Activated CD8-positive, alpha-beta memory T cell treated with anti-CD3 and anti-CD28 coated beads, Interleukin-2, amount 50 U/mL, for 48 hours (primary cell): ENCODE measurements at places on chromosomes 1 and 21.

DNA sequence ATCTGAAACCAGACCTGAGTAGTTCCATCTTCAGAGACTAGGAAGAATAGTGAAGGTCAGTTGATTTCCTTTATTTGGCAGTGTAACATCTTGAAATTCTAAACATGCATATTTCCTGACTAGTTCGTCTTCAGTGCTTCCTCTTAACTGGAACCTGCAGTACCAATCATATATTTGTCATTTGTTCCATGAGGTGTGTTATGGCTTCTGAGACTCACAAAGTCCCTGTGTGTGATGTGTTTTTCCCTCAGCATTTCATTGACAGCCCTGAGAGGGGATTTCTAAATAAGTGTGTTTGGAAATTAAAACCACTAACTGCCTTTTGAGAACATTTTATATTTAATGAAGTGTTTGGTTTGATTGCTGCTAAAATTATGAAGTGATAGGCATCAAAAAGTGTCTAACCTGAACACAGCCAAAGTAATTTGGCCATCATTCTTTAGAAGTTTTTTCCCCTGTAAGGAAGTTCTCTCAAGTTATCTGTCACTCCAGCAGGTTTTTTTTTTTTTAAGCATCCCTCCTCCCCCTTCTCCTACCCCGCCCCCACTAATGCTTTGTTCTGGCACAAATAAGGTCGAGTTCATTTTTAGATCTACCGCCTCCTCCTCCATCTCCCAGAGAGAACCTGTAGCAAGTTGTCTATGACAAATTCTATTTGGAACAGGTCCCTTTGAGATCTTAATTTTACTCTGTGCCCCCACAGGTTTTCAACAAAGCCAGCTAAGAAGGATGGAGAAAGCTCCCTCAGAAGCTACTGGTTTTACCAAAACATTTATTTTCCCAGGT is 61.4 kb downstream of the TMEM200B start:
- no peak for DNase-seq

DNA sequence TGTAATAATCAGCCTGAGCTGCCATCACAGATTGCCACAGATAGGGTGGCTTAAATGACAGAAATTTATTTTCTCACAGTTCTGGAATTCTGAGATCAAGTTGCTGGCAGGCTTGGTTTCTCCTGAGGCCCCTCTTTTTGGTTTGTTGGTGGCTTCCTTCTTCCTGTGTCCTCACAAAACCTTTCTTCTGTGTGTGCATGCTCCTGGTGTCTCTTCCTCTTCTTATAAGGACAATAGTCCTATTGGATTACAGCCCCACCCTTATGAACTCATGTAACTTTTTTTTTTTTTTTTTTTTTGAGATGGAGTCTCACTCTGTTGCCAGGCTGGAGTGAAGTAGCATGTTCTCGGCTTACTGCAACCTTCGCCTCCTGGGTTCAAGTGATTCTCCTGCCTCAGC is 41.0 kb upstream of the F3 start:
- no peak for DNase-seq

DNA sequence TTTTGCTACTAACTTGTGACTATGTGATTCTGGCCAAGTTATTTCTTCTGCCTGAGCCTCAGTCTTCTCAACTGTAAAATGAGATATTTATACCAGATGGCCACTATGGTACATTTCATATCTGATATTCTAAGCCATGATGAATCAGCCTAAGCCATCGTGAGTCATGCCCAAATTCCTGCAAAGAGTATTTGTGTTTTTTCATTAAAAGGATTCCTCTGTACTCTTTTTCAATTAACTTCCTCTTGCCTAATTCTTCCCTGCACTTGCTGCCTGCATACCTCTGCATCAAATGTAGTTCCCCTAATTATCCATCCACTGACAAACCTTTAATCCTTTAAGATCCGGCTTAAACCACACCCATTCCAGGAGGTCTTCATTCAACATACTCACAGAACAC is 575.1 kb upstream of the BEND5 start:
- no peak for DNase-seq

DNA sequence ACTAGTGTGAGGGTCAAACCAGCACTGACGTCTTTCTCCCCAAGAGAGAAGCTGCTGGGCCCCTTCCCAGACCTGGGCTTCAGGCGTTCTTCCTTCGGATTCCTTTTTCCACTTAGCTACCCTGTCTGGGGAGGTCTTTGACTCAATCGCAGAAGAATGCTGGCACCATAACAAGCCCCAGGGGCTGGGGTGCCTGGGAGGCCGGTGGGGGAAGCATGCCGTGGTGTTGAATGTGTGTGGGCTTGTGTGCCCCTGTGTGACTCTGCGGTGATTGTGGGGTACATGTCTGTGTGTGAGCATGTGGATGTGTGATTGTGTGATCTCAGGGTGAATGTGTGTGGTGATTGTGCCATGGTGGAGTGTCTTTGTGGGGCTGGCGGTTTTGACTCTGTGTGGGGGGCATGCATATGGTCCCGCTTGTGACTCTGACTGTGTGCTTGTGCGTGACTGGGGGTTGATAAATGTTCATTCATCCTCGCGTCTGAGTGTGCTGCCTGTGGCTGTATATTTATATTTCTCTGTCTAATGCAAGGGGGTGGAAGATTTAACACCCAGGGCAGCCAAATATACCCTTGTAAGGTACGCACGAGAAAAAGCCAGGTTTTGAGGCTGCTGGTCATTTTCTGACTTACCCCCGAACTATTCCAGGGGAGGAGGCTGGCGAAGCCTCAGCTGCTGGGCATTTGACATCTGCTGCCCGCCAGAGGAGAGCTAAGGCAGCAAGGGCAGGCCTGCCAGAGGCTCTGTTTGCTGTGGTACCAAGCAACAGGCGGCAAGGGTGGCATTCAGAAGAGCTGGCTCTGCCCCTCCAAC is 1.1 kb upstream of the SYNC start:
- no peak for DNase-seq

- DNase-seq = no peak
These were observed 1.4 kb downstream of the VPS13D start for GRCh38 chr1:12231276-12231595.

GRCh38 chr1:54922921-54923421 is 36.0 kb upstream of the DHCR24 start:
- DNase-seq = no peak

DNA sequence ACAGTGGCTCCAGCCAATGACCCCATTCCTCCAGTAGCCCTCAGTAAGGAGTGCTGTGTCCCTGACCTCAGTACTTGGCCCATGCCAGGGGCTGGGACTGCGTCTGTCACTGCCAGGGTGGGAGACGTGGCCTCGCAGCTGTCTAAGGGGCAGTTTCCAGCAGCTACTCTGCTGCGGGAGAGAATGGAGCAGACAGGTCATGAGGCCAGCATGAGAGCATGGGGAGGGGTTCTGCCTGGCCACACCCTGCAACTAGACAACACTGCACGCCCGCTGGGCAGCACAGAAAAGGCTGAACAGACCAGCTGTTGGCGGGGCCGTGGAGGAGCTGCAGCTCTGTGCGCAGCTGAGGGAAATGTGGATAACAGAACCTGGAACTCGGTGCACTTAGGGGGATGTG is 91.6 kb upstream of the COL6A1 start:
- no peak for DNase-seq

DNA sequence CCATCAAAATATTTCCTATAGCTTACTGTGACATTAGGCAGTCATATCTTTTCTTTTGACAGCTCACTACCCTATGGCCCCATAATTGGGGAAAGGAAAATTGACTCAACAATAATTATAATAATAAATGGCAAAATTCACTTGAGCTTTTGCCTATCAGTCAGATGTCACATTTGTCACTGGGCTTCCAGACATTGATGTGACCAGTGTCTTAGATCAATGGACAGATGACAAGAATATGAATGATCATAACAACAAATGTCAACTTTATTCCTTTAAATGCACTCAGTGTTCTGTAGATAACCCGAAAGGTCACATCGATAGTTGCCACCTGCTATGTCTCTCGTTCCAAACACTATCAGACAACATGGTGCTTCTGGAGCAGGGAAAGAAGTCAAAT is 266.7 kb downstream of the GPATCH2 start:
- DNase-seq = no peak

GRCh38 chr1:13714851-13715250 is 14.9 kb downstream of the PRDM2 start:
- DNase-seq = no peak

GRCh38 chr1:201739080-201739479 is 89.9 kb upstream of the IPO9 start:
- DNase-seq = no peak

DNA sequence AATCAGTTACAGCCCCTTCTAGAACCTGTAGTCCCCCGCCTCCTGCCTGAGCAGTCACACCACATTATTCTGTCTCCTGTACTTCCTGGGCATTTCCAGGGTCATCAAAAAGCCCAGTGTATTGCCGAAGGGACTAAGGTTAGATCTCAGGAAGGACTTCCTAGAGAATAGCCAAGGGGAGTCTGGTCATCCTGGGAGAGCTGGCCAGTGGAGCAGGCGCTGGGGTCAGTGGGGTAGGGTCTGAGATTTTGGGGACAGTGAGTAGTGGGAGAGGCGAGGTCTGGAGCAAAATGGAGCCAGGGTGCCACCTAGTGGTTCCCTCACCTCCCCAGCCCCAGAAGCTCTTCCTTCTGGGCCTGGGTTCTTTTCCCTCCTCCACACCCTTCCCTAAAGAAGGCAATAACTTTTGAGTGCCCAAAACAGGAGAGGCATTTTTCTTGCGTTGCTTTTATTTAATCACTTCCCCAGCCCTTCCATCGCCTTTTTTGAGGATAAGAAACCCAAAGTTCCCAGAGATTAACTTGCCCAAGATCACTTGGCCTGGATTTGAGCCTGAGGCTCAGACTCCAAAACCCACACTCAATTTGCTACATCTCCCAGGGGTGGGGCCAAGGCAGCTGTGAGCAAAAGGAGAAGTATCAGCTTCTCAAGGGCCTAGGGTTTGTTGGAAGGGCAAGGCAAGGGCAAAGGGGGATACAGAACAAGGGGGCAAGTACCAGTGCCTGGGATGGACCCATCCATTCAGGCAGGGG is 7.3 kb upstream of the PMVK start:
- DNase-seq = no peak

GRCh38 chr1:44999232-44999631 is 11.9 kb downstream of the HECTD3 start:
- DNase-seq = no peak

- DNase-seq = no peak
These were observed 40.1 kb downstream of the BMP8A start for GRCh38 chr1:39531526-39531925.
